ENCODE measurements at places on chromosomes 13 and 19. TPM values are rescaled to one million over a fixed set of nuclear protein-coding genes. Genes with fewer than 3 reads are reported as not detected.

VSTM1 gene
- polyA plus RNA-seq = 0.17 TPM

MYO1F gene
- polyA plus RNA-seq = 10.8 TPM

OR7A5 gene
- not detected for polyA plus RNA-seq

ZFP28 gene
- polyA plus RNA-seq = 9.7 TPM

KLK14 gene
- polyA plus RNA-seq = not detected

SWSAP1 gene
- polyA plus RNA-seq = 3.5 TPM

ZSWIM4 gene
- polyA plus RNA-seq = 8.0 TPM

KLK4 gene
- polyA plus RNA-seq = not detected

IGFL3 gene
- polyA plus RNA-seq = not detected

ZNF556 gene
- polyA plus RNA-seq = not detected

C2CD4C gene
- 0.86 TPM for polyA plus RNA-seq

LPAR6 gene
- polyA plus RNA-seq = 43.5 TPM

ELAVL3 gene
- not detected for polyA plus RNA-seq

PGPEP1 gene
- polyA plus RNA-seq = 16.6 TPM

NTF4 gene
- 0.69 TPM for polyA plus RNA-seq

CFAP97D2 gene
- 1.1 TPM for polyA plus RNA-seq

FLT1 gene
- polyA plus RNA-seq = 22.9 TPM

SULT2A1 gene
- polyA plus RNA-seq = 0.10 TPM

OR1M1 gene
- polyA plus RNA-seq = not detected

CABP5 gene
- polyA plus RNA-seq = not detected

RXFP2 gene
- not detected for polyA plus RNA-seq

NLRP5 gene
- polyA plus RNA-seq = not detected

ESD gene
- polyA plus RNA-seq = 264 TPM

PODNL1 gene
- 2.3 TPM for polyA plus RNA-seq

NLRP13 gene
- not detected for polyA plus RNA-seq
